ENCODE measurements at places on chromosomes 6 and 20. TPM values are rescaled to one million over a fixed set of nuclear protein-coding genes. Genes with fewer than 3 reads are reported as not detected.

GRCh38 chr6:9248133-9248532 lies 812.8 kb upstream of the SLC35B3 start:
- no peak overlapping the region for H3K4me3 ChIP-seq
- no peak for ATAC-seq
- H3K36me3 ChIP-seq = no peaks in the 10 kb centered on the region

- H3K27ac ChIP-seq = no peak overlapping the region
- no peaks in the 10 kb centered on the region for H3K27me3 ChIP-seq
- H3K36me3 ChIP-seq = no peaks in the 10 kb centered on the region
- no peak for ATAC-seq
- H3K4me3 ChIP-seq = no peak overlapping the region
Observed at GRCh38 chr6:71979911-71980310, 93.6 kb downstream of the RIMS1 start.

GRCh38 chr20:64113796-64114355 lies 6.5 kb upstream of the NPBWR2 start:
- no peak overlapping the region for H3K27ac ChIP-seq
- no peaks in the 10 kb centered on the region for H3K4me1 ChIP-seq
- H3K4me3 ChIP-seq = no peak overlapping the region
- no peaks in the 10 kb centered on the region for H3K36me3 ChIP-seq
- ATAC-seq = no peak

- H3K4me1 ChIP-seq = peaks cover 18% of the 10 kb centered on the region
- no peaks in the 10 kb centered on the region for H3K36me3 ChIP-seq
- no peaks in the 10 kb centered on the region for H3K27me3 ChIP-seq
- H3K4me3 ChIP-seq = no peak overlapping the region
Observed at GRCh38 chr6:2881423-2881822, 21.7 kb downstream of the SERPINB9 start.

The FAM217A gene
- total RNA-seq = not detected

DNA sequence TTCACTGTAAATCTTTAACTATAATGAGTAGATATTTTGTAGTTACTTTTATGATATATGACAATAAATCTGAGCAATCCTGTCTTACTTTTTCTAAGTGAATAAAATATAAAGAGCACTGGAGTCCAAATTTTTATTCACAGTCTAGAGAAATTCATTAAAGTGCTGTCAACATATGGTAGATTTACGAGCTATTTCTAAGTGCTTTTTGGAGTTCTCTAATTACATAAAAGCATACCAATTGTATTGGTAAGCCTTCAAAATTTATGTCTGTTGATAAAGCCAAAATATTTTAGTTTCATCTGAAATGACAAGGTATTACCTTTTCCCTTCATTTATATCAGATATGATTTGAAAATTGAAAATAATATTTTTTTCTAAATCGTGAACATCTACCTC lies 75.4 kb downstream of the MAN1A1 start:
- no peak for ATAC-seq
- no peaks in the 10 kb centered on the region for H3K27me3 ChIP-seq
- no peak overlapping the region for H3K27ac ChIP-seq
- peaks cover 6% of the 10 kb centered on the region for H3K36me3 ChIP-seq
- no peak overlapping the region for H3K4me3 ChIP-seq

The NRM gene
- total RNA-seq = 7.7 TPM

DNA sequence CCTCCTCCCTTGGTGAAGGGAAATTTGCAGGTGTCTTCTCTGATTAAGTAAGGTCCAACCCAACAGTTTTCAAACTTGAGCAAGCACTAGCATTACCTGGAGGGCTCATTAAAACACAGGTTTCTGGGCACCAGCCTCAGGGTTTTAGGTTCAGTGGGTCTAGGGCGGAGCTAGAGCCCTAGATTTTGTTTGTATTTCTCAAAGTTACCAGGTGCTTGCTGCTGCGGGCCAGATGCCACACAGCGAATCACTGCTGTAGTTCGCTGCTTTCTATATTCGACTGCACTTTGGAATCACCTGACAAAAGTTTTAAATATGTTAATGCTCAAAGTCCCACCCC lies 869 bp downstream of the COL21A1 start:
- peak overlapping the region; percentile 61 for H3K4me3 ChIP-seq
- H3K36me3 ChIP-seq = no peaks in the 10 kb centered on the region
- H3K4me1 ChIP-seq = peaks cover 5% of the 10 kb centered on the region
- H3K27me3 ChIP-seq = peaks cover 8% of the 10 kb centered on the region
- H3K27ac ChIP-seq = peak overlapping the region; percentile 79

The LINC00237 gene
- total RNA-seq = not detected

DNA sequence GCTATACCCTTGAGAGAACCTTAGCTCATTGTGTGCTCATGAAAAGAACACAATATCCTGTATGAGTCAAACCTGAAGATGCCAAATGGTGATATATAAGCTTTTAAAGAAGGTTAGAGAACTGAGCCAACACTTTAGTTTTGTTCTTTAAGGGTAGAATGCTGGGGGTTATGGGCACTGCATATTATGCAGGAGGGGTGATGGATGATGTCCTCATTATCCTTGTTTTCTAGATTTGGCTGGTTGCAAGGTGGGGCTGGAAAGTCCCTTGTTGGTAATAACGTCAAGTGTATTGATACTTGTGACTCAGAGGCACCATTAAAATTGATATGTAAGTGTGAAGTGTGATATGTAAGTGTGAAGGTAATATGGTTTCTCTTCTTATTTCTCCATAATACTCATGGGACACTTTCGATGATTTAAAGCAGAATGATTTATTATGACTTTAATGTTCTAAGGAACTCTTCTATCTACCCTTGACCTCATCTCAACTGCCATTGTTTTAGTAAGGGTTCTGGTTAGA lies 113.7 kb upstream of the DTNBP1 start:
- no peaks in the 10 kb centered on the region for H3K27me3 ChIP-seq
- H3K27ac ChIP-seq = no peak overlapping the region
- no peaks in the 10 kb centered on the region for H3K36me3 ChIP-seq

- H3K27ac ChIP-seq = no peak overlapping the region
- H3K4me3 ChIP-seq = no peak overlapping the region
- peaks cover 4% of the 10 kb centered on the region for H3K4me1 ChIP-seq
- no peak for ATAC-seq
Observed at GRCh38 chr6:11328613-11329247, 96.3 kb upstream of the NEDD9 start.

The MTO1 gene
- 25.2 TPM for total RNA-seq

The CENPB gene
- total RNA-seq = 200 TPM

- ATAC-seq = no peak
- H3K4me1 ChIP-seq = no peaks in the 10 kb centered on the region
- H3K27me3 ChIP-seq = peaks cover 8% of the 10 kb centered on the region
- no peak overlapping the region for H3K4me3 ChIP-seq
Observed at GRCh38 chr20:52268184-52268749, 76.7 kb upstream of the ZFP64 start.

The PSORS1C2 gene
- not detected for total RNA-seq

DNA sequence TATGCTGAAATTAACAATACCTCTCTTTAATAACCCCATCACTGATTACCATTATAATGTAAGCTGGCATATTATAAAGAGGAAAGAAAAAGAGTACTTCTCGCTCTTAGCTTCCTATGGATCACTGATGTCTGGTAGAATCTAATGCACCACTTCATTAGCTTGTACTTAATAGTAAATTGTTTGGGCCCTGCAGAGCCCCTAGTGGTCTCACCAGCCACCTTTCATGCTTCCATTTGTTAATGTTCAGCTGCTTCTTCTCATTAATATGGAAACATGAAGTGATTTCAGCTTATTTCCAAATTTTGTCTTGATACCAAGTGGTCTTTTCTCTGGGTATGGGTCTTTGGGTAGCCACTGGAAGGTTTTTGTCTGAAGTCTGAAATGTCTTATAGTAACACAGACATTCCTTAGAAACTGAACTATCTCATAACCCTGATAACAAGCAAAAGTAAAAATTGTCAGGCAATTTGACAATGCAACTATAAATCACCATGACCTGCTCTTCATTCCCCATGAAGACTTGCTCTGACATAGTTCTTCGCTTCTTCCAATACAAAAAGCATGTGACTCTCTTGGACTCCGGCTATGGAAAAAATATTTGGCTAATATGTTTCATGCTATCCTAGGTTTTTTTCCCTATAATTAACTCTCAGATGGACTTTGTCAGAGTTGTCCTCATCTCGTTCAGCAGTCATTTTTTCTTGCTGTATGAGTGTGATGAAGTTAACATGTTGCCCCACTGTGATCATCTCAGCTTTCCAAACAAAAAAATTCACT lies 395.8 kb upstream of the MARCKS start:
- H3K27me3 ChIP-seq = no peaks in the 10 kb centered on the region
- H3K4me3 ChIP-seq = no peak overlapping the region
- H3K27ac ChIP-seq = no peak overlapping the region
- H3K36me3 ChIP-seq = no peaks in the 10 kb centered on the region

DNA sequence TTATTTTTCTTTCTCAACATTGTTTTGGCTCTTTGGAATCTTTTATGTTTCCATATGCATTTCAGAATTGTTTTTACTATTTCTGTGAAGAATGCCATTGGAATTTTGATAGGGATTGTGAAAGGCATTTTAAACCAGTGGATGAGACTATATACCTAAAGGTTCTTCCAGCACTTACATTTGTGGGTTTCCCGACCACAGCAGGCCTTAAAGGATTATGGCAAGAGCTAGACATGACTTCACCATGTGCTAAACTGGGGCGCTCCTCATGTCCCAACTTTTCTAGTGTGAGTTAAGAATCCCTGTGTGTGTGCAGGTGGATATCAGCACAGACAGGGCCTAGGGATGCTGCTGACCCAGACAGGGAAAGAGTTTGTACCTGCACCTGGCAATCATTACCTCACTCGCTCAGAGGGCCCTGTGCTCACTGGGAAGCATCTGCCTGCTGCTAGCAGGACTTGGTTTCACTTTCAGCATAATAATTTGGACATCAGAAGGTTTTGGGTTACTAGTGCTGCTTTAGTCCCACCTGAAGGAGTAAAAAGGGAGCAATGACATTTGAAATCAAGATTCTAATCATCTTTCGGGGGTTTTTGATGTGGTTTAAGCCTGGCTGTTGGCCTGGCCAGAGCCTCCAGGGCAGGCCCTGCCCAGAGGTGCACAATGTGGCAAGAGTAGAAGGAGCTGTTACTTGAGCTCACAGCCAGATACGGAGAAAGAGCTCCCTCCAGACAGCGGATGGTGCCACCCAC lies 137.1 kb downstream of the CDC5L start:
- H3K4me3 ChIP-seq = no peak overlapping the region
- peaks cover 30% of the 10 kb centered on the region for H3K27me3 ChIP-seq
- H3K27ac ChIP-seq = no peak overlapping the region
- no peaks in the 10 kb centered on the region for H3K4me1 ChIP-seq
- H3K36me3 ChIP-seq = no peaks in the 10 kb centered on the region

The MICB gene
- 4.8 TPM for total RNA-seq

Measured in gastroesophageal sphincter (tissue), 4 donors.